ENCODE measurements at places on chromosomes 5 and 9.

DNA sequence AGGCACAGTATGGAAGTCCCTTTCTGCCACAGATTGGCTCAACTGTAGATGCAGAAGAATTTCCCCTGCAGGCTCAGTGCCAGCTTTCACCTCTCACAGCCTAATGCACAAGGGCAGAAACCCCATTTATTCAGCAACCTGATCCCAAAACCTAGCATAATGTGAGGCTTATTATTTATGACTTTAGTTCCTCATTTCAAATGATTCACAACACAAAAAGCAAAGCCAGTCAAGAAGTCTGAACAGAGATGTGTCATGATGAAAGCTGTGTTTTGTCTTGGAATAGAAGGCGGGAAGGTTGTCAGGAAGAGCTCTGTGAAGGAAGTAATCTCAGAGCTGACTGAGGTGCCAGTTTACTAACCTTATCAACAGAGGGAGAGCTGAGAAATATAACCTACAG lies 369.7 kb downstream of the LRRC70 start:
- no peak for DNase-seq

DNA sequence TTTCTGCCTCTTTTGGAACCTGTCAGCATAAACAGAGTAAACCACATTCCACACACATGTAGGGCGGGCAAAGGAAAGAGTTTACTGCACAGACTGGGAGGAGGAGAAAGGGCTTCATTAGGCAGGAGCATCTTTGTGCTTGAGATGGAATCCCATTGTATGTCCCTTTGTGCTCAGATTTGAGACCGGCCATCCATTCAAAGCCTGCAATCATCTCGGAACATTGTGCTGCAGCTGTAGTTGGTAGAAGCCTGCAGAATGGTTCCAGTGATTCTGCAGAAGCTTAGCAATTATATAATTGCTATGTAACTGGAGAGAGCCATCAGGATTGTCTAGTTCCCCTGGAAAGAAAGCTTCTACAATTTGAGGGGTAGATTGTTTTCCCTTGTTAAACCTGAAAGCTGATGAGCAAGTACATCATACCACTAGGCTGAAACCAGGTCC lies 16.5 kb downstream of the ZNF462 start:
- DNase-seq: no peak

DNA sequence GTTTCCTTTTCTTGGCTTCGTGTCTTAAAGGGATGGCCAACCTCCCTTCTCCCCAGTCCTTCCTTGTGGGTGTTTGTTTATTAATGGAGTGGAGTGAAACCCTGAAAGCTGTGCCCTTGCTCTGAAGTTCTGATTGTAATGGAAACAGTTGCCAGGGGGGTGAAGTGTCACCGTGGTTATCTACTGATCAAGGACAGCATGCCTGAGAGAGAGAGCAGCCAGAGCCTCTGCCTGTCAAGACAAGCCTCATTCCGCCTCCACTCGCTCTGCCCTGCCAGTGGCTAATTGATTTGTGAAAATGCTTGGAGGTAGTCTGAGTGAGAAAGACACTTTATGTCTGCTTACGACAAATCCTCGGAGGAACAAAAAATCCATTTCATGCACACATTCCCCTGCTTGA lies 143.7 kb upstream of the SLC30A5 start:
- no peak for DNase-seq

DNA sequence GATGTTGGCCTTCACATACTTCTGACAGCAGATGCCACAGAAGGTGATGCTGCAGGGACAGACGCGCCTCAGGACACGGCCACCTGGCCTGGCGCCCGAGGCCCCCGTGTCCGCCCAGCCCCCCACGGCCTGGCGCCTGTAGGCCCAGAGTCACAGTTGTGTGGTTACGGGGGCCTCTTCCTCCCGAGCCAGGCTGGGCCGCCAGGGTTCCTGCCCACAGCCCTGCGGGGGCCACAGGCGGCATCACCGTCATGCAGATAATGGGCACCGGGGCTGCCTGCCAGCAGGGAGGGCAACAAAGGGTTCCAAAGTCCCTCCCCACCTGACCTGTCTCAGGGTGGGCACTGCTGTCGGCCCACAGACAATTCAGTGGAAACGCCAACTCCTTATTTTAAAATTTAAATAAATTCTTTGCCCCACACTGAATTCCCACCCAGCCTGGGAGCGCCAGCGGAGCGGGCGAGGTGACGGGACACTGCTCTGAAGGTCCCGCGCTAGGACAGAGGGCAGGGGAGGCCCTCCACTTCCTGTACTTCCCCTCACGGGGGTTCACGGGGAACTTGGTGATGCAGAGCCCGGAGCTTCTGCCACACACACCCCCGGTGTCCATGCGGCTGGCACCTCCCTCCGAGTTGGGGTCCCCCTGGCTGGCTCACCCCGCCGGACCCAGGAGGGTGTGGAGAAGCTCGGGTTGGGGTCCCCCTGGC lies 40.6 kb downstream of the EXOC3 start:
- DNase-seq: no peak

DNA sequence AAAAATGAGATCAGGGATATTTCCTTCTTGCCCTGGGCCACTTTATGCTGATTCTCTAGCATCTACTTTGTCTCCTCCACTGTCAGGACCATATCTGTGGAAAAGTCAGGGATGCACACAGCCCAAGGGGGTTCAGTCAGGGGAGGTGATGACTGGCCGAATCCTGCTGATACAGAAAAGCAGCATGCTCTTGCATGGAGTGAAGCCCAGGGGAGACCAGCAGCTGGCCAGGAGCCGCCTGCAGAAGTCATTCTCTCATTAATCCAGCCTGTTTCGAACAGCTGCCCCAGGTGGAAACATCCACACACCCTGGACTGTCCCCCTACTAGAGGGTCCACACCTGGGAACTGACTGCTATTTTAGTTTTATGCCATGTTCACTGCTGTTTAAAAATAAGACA lies 177.1 kb downstream of the ATP10B start:
- DNase-seq: no peak

- no peak for DNase-seq
Observed at GRCh38 chr9:32524892-32525708, 896 bp downstream of the RIGI start.

DNA sequence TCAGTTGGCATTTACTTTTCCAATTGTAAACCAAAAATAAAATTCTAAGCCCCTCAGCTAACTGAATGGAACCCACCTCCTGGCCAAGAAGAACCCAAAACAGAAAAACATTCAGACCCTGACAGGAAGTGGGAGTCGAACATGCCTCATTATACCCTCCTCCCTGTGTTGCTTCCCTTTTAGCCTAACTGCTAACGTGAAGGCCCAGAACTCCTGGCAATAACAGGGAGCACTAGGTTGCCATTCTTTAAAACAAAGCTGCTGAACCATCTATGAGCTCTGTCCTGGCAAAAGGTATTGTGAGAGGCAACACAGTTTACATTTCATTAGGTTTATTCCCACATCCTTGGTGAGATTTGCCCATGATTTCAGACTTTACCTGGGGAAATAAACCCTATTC lies 481.4 kb downstream of the CHSY3 start:
- DNase-seq: no peak

GRCh38 chr5:120926471-120926870 lies 462.4 kb downstream of the PRR16 start:
- DNase-seq: no peak

GRCh38 chr9:30932226-30932625 lies 1452.2 kb upstream of the ACO1 start:
- no peak for DNase-seq
